ENCODE measurements at places on chromosomes 4 and X. TPM values are rescaled to one million over a fixed set of nuclear protein-coding genes. Genes with fewer than 3 reads are reported as not detected.

The FRG1 gene
- 16.8 TPM for total RNA-seq

The GPR173 gene
- 0.40 TPM for total RNA-seq

The CXCL9 gene
- total RNA-seq = 0.87 TPM

The RNF212 gene
- 12.5 TPM for total RNA-seq

DNA sequence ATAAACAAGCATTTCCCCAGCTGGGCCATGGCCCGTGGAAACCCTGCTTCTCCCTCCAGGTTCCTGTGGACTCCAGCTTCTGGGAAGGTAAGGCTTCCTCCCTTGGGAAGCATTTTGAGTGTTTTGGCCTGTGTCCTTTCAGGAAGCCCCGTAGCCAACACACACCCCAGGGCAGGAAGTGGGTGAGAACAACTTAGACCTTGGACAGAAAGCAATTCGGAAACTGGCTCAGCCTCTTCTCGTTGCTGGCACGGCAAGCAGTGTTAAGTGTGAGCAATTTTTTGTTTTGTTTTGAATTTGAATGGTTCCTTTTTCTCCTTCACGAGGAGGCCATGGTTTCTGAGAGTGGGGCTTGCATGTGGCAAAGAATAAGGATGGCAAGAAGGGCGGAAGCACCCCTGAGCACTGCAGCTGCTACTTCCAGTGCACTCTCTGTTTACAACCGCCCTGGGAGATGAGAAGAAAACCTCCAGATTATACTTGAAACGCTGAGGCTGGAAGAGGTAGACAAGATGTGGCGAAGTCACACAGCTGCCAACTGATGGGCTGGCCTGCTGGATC, 14.1 kb upstream of the CYTL1 start:
- no peak for DNase-seq

DNA sequence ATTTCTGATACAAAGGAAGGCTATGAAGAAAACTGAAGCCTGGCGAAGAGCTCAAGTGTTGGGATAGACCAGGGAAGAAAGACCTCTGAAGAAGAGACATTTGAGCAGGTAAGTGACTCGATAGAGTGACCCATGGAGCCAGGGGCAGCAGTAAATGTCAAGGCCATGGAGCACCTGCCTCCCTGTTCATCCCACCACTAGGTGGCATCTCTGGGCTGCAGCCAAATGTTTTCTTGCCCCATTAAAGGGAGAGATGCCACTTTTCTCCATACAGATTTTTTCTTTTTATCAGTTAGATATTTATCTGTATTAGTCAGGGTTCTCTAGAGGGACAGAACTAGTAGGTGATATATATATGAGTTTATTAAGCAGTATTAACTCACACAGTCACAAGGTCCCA, 4.9 kb upstream of the ZNF81 start:
- DNase-seq = peak; percentile 24

DNA sequence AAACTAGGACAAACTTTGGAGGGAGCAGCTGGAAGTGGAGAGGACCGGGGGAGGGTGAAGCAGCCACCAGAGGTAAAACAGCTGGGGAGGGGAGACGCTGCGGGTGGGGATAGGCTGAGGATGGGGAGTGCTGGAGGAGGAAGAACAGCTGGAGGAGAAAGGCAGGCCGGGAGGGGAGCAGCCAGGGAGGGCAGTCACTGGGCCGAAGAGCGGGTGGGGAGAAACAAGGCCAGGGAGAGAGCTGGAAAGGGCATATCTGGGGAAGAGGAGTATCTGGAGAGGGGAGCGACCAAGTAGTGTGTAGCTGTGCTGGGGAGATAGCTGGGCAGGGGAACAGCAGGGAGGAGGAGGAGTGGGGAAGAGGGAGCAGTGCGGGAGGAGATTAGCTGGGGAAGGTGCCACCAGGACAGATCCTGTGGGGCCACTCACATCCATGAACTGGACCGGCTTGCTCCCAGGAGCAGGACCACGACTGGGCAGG, 2.7 kb downstream of the SLC38A5 start:
- no peak for DNase-seq

DNA sequence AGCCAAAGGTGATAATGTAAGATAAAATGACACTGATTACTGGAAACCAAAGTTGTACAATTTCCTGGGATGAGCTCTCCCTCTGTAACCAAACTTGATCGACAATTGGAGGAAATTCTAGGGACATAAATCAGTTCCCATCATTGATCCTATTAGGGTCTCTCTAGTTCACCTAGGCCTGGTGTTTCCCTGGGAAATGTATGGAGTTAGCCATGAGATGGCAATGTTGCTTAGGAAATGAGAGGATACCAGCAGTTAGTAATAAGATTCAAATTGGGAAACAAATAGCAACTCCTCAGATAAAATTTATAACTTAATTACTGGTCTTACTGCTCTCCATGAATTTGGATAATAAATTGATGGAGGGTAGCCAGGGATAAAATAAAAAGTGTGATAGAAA, 52.2 kb downstream of the SPATA18 start:
- DNase-seq = no peak

DNA sequence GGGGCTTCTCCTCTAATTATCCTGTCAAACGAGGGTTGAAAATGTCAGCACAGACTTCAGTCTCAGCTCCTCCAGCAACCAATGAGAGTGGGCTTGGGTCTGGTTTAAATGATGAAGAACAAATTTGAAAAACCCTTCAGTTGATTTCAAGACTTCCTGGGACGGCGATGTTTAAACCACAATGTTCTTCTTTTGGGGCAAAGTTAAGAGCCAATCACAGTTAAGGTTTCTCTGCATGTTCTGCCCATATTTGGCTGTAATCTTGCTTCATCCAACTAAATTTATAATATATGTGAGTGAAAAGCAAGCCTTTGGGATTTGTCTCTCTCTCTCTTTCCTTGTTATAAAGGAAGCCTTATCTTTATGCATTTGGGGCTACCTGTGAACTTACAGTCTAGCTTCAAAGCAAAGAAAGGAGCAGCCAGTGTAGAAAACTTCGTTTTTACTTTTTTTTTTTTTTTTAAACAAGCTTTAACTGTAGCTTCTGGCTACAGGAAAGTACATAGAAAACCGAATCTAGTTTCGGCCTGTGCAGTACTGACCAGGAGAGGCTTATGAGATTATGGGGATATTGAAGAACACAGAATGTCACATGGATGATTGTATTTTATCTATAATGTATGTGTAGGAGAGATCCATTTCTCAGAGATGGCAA, 46.8 kb upstream of the FAM9C start:
- DNase-seq = no peak

DNA sequence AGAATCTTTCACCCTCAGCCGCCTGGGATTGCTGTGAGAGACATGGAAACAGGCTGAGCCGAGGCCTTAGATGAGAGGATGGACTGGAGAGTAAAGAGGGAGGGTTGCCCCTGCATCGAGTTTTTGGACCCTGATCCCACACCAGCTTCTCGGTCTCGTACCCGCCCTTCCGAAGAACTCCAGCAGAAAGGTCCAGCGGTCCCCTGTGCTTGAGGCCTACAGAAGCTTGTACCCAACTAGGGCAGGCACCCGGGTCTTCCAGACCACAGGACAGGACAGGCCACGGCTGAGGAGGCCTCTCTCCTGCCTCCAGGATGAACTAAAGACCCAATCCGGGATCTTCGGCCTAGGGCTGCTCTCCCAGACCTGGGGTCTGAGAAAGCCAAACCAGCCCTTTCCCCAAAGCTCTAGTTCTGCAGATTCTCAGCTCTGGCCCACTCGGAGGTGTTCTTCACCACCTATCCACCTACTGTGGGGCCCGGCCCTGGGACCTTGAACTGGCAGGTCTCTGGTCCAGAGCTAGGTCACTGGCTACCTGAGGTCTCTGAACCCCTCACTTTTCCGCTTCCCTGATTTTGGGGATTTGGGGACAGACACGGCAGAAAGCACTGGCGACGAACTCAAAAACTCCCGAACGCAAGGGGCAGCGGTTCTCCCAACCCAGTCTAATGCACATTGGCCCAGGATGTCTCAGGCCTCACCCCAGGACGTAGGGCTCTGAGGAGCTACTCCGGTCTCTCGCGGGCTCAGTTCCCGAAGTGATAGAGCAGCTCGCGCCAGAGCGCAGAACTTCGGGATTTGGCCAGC, 1.1 kb downstream of the NKX3-2 start:
- no peak for DNase-seq

DNA sequence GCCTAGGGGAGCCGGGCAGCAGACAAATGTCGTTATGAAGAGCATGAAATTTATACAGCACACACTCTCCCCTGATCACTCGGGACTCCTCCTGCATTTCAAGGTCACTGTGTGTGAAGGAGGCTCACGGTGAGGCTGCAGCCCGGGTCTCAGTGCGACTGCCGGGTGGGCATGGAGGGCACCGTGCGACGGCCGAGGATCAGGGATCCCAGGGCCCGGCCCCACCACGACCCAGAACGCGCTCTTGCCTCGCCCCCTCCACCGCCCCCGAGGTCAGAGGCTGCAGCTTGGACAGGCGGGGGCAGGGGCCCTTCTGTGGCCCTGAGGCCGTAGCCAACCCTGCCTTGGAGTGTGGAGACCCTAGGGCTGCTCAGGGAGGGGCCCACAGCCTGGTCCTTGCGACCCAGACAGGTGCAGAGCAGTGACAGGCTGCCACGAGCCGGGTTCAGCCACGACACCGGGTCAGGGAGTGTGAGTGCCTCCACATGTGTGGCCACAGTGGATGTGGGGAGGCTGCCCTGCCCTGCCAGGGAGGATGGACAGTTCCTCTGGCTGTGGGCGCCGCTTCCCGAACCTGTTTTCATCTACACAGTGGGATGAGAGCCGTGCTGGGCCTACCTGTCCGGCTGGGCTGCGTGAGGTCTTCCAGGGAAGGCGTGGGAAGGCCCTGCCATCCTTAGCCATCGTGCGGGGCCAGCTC, 89.3 kb upstream of the NKX1-1 start:
- DNase-seq = peak; percentile 58

DNA sequence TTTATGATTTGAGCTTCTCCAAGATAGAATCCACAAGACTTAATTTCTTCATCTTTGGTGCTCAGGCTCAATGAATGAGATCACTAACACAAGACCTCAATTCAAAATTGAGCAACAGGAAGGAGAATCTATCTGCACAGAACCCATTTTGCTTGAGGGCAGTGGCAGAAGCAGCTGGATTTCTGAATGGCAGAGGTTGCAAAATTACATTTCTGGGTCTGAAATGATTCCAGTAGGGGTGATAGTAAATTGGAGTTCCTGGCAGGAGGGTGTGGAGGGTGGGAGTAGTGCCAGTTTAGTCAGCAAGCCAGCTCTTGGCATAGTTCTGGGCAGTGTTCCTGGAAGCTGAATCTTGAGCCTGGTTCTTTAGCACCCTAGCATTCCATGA, 281.1 kb downstream of the SLC7A11 start:
- no peak for DNase-seq

- DNase-seq = no peak
Observed at GRCh38 chr4:168483811-168484210, 3.5 kb upstream of the DDX60L start.

- DNase-seq = no peak
Observed at GRCh38 chr4:168097161-168097560, 4.8 kb downstream of the ANXA10 start.

GRCh38 chrX:69299285-69299684, 134.0 kb upstream of the PJA1 start:
- DNase-seq = no peak

GRCh38 chr4:177596035-177596434, 153.8 kb upstream of the AGA start:
- no peak for DNase-seq

Data from pancreas (tissue), 10 donors.